ENCODE measurements at places on chromosomes 13 and 19.

DNA sequence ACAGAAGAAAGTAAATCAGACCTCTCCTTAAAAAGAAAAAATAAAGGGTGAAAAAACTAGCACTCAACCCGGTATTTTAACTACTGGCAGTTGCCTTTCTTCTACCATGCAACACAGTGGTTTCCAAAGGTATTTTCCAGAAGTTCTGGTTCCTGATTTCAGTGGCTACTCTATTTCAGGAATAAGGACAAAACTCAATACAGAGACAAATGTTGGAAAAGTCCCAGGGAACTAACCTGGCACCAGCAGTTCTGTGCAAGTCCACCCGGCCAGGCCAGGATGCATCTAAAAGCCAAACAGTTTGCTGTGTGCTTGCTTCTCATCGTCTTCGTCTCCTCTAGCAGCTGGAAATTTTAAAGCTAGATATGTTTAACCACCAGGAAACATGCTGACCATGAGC lies 52.5 kb downstream of the FOXO1 start:
- no peak for DNase-seq

- DNase-seq, result no peak
These were observed 59.2 kb upstream of the OLFM4 start for GRCh38 chr13:52969373-52969772.

DNA sequence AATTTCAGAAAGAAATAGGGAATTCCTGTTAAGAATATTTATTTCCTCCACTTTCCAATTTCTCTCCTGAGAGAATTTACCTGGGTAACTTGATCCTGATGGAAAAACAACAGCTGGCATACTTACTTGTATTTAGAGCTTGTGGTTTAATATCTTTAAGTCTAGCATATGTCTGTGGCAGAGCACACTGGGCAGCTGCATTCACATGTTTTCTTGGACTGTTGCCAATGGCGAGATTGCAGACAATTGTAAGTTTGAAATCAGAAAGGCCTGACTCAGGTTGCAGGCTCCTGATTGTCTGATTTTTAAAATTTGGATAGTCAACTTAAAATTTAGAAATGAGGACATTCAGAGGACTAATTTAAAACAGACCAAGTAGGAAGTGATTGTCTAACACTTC lies 66.9 kb downstream of the NHLRC3 start:
- DNase-seq, result no peak

- DNase-seq, result no peak
These were observed 207.2 kb upstream of the SPRY2 start for GRCh38 chr13:80547885-80548825.

DNA sequence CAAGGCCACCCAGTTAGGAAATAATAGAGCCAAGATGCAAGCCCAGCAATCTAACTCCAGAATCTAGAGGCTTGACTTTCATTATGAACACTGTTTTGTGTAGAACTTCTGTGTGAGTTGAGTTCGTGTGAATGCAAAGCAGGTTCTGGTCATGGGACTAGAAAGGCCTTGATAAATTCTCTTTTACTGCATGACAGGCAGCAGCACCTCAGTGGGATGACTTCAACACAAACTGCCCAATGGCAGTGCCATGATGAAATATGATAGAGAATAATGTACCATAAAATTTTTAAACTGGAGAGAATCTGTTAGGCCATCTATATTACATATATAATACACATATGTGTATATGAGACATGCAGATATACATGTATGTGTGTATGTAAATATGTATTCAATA lies 214.5 kb downstream of the KLF5 start:
- DNase-seq, result no peak

DNA sequence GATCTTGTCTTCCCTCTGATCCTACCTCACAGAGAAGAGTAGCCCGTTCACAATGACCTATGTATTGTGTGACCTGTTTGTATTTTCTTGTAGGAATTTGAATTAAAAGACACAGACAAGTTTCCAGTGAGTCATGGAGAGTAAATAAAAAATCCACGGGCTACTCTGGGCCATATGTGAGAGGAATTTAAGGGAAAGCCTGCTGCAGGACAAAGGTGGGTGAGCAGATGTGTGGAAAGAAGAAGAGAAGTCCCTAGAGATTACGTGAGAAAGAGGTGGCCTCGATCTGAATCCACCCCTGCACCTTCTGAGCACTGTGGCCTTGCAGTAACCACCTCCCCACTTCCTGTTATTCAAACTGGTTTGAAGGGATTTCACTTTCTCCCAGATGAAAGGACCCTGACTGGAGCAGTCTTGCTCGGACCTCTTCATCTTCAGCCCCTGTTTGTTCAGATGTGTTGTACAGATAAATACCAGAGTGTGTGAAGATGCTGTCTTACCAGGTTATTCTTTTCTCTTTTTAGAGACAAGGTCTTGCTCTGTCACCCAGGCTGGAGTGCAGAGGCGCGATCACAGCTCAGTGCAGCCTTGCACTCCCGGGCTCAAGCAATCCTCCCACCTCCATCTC lies 205.4 kb downstream of the PDS5B start:
- DNase-seq, result no peak

DNA sequence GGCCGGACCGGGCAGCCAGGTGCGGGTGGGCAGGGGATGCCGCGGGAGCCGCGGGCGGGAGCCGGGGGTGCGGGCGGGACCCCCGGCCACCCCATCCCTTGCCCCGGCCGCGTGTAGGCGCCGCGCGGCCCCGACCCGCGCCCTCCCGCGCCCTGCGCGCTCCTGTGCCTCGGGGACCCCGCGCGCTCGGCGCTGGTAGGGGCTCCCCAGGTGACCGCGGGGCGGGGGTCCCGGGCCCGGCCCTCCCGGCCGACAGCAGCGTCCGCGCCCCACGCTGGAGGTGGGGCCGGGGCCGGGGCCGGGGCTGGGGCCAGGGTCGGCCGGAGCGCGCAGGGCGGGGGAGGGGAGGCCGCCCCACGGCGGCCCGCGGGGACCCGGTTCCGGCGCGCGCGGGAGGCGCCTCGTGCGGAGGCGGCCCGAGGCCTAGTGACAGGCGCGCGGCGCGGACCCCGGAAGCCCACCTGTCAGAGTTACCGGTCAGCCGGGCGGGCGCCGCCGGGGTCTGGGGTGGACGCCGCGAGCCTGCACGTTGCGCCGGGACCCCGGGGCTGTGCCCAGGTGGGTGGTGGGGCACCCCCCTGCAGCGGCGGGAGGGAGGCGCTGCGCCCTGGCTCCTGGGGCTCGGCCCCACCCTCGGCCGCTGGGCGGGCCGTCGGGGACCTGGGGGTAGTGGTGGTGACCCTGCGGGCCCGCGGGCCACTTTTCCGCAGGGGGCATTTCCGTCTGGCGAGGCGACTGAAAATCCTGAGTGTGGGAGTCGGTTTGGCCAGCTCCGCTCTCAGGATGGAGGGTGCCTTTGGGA lies 518 bp downstream of the TFDP1 start:
- no peak for DNase-seq

DNA sequence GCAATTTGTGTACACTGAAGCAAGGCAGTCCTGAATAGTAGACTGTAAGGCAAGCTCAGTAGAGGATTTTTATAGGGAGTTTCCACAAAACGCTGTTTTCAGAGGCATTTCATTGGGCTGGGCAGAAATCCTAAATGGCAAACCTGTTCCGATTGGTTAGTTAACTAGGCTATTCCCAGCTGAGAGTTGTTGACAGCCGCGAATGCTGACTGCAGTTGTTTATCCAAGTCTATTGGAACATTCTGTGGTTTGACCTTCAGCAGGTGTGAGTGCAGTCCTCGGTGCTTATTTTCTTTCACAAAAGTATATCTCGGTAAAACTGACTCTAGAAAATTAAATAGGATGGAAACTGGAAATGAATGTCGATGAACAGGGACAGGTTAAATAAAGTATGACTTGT lies 45.4 kb downstream of the TPT1 start:
- DNase-seq, result no peak

DNA sequence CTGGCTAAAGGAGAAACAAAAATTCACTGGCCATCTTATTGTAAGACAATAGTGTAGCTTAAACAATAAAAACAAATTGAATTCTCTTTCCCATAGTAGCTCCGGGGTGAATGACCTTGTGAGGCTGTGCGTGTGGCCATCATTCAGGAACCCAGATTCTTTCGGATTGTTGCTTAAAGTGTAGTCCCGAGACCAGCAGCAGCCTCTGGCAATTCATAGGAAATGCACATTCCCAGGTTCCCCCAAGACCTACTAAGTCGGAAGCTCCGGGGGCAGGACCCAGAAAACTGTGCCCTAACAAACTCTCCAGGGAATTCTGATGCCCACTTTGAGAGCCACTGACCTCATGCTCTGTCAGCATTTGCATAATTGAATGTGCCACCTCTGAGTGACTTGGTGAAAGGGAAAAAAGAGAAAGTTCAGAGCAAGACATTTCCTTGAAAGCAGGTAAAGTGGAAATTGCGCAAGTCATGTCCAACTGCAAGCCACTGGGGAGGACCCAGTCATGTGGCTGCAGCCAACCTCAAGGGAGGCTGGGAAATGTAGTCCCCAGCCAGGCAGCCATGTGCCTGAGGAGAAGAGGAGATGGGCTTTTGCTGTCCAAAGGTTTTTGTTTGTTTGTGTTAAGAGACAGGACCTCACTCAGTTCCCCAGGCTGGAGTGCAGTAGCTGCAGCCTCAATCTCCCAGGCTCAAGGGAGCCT lies 50.7 kb upstream of the PNMA8B start:
- DNase-seq, result peak; percentile 61

GRCh38 chr19:43618921-43619261 lies 538 bp downstream of the ZNF428 start:
- DNase-seq, result peak; percentile 90

GRCh38 chr19:18668252-18668631 lies 15.2 kb upstream of the CRTC1 start:
- DNase-seq, result no peak

DNA sequence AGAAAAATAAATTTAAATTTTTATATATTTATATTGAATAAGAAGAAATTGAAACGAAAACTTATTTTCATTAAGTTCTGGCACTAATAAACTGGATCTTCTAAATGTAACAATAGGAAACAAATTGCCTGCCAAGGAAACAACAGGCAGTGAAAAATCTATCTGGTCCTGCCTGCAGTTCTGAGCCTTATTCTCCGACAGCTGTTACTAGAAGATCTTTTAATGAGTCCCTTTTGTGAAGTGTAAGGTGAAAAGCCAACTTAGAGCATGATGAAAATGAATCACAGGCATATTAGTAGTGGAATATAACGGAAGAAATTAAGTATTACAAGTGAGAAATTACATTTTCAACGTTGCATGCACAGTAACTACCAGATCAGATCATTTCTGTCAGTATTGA lies 1002.7 kb upstream of the PCDH20 start:
- DNase-seq, result peak; percentile 11

- DNase-seq, result no peak
These were observed 1223.2 kb upstream of the SLC10A2 start for GRCh38 chr13:104289400-104289799.

DNA sequence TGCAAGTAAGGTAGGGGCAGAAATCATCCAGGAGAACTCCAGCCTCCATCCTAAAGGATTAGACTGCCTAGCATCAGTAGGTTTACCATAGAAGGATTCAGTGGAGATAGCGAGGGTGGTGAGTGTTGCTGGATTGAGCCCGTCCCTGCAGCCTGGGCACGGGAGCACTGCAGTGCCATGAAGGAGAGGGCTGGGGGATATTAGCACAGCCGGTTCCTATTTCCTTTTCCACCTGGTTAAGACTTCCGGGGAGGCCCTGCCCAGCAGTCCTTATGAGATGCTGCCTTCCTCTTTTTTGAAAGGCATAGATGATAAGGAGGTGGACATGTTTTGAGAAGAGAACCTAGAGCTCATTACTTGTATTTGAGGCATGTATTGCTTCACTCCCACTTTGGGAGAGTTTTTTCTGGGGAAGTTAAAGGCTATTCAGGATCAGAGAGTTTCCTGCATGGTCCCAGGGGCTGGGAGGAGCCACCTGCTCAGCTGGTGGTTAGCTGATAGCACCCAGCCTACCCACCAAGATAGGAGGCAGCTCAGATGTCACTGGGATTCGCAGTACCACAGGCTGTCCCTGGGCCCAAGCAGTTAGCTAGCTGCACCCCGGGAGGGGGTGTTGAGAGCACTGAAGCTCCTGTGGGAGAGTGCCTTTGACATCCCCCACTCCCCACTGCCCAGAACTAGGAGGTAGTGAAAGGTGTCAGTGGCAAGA lies 17.2 kb downstream of the ACTN4 start:
- DNase-seq, result no peak

DNA sequence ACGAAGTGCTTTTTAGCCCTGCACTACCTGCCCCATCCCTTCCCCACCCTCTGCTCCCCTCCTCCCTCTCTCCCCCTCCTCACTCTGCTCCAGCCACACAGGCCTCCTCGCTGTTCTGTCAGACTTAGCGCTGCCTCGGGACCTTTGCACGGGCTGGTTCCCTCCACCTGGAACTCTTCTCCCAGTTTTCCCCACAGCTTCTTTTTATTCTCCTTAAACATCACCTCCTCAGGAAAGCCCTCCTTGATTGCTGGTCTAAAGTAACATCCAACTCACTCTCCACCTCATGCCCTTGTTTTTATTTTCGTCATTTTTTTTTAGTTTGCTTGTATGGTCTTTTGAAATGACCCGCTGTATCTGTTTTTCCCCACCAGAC lies 19.6 kb upstream of the ZNRF4 start:
- DNase-seq, result no peak

- DNase-seq, result no peak
These were observed at the start of gene IGFL2 for GRCh38 chr19:46147791-46148288. IGFL2 (plus strand) TSS chr19:46148238; CDS start chr19:46148279, 41 bp downstream.

- DNase-seq, result peak; percentile 27
These were observed 278.8 kb downstream of the TSHZ3 start for GRCh38 chr19:31070146-31071065.

- DNase-seq, result peak; percentile 82
These were observed 3.7 kb downstream of the KASH5 start for GRCh38 chr19:49391581-49392399.

DNA sequence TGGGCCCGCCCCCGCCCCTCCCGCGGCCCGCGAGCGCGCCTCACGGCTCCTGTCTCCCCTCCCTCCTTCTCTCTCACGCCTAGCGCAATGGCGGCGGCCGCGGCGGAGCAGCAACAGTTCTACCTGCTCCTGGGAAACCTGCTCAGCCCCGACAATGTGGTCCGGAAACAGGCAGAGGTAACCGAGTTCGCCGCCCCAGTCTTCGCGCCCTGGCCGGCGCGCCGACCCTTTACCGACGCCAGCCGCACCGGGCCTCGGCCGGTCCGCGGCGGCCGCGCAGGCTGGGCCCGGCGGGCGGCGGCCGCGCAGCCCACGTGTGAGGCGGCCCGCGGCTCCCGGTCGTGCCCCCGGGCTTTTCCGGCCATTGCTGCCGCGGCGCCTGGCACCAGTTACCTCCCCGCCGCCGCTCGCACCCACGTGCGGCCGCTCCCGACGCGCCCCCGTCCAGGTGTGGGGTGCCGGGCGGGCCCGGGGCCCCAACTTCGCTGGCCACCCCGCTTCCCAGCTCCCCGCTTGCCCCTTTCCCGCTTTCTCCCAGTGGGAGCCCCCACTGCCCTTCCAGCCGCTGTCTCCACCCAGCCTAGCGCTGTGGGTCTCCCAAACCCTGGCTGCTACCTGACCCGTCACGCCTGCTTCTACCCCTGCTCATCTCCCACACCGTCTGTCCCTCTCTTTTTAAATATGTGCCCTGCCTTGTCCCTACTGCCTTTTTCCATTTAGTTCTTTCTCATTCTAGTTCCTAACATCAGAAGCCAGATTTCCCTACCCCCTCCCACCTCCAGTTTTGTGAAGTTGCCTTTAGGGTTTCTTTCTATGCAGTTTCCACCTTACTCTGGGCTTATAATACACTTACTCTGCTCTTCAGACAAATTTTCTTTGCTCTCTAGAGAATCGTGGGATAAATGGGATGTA lies 23.4 kb downstream of the IPO5 start:
- peak; percentile 17 for DNase-seq

Data from brain (organoid and tissue), 16 donors.